HT-29 (cell line): ENCODE measurements at places on chromosomes 4 and X. TPM values are rescaled to one million over a fixed set of nuclear protein-coding genes. Genes with fewer than 3 reads are reported as not detected.

CRMP1 gene
- total RNA-seq: not detected in 2 replicates

CENPI gene
- total RNA-seq: 11.5 and 13.2 TPM in 2 replicates

BMPR1B gene
- total RNA-seq: 0.03 TPM in 1 of 2 replicates, not detected in the other

BEX5 gene
- not detected in 2 replicates for total RNA-seq

DSPP gene
- total RNA-seq: not detected in 2 replicates

ZIC3 gene
- not detected in 2 replicates for total RNA-seq

S100G gene
- total RNA-seq: not detected in 2 replicates

VEGFC gene
- not detected in 2 replicates for total RNA-seq

TMEM150C gene
- total RNA-seq: not detected in 2 replicates

ASB12 gene
- total RNA-seq: 0.05 TPM in 1 of 2 replicates, not detected in the other

FNIP2 gene
- 13.4 and 15.1 TPM in 2 replicates for total RNA-seq

MFAP3L gene
- 0.03 and 0.18 TPM in 2 replicates for total RNA-seq

TDO2 gene
- 0.13 and 0.64 TPM in 2 replicates for total RNA-seq

DCAF12L1 gene
- total RNA-seq: not detected in 2 replicates

RBMXL3 gene
- total RNA-seq: not detected in 2 replicates

HTRA3 gene
- total RNA-seq: not detected in 2 replicates

CORIN gene
- 0.03 TPM in 1 of 2 replicates, not detected in the other for total RNA-seq

FAM47B gene
- not detected in 2 replicates for total RNA-seq

SNX25 gene
- total RNA-seq: 3.3 and 4.8 TPM in 2 replicates

METAP1 gene
- total RNA-seq: 55.3 and 60.0 TPM in 2 replicates

SPANXD gene
- not detected in 2 replicates for total RNA-seq

ASB5 gene
- total RNA-seq: not detected in 2 replicates

MGAT4D gene
- not detected in 2 replicates for total RNA-seq

ITGB1BP2 gene
- total RNA-seq: 1.7 and 2.2 TPM in 2 replicates
